A549 treated with CORT108297 at 1 μM for 4 hours (cell line): ENCODE measurements at places on chromosomes 11 and 22. TPM values are rescaled to one million over a fixed set of nuclear protein-coding genes. Genes with fewer than 3 reads are reported as not detected.

CARD18 gene
- total RNA-seq, result not detected in 5 replicates

OR2AG2 gene
- total RNA-seq, result 0.05 TPM in 2 of 5 replicates, not detected in the others

GNG3 gene
- not detected in 5 replicates for total RNA-seq

TMEM109 gene
- 98.8 to 134 TPM (median 126 TPM) in 5 replicates for total RNA-seq

FAM118B gene
- 14.8 to 17.4 TPM (median 15.3 TPM) in 5 replicates for total RNA-seq

CD6 gene
- 0.07 to 0.20 TPM (median 0.15 TPM) in 5 replicates for total RNA-seq

MUC6 gene
- total RNA-seq, result 0.01 to 0.02 TPM (median 0.01 TPM) in 3 of 5 replicates, not detected in the others

CNTF gene
- 1.0 to 1.5 TPM (median 1.2 TPM) in 5 replicates for total RNA-seq

CALCA gene
- 0.14 TPM in 1 of 5 replicates, not detected in the others for total RNA-seq

ELFN2 gene
- 5.8 to 10.1 TPM (median 9.8 TPM) in 5 replicates for total RNA-seq

FAM83F gene
- total RNA-seq, result under 0.01 TPM in 1 of 5 replicates, not detected in the others

FOLH1 gene
- not detected in 5 replicates for total RNA-seq

FAM111B gene
- total RNA-seq, result 7.1 to 8.6 TPM (median 7.3 TPM) in 5 replicates

CLTCL1 gene
- total RNA-seq, result 4.6 to 6.1 TPM (median 5.6 TPM) in 5 replicates

ZNF215 gene
- 0.85 to 1.3 TPM (median 1.1 TPM) in 5 replicates for total RNA-seq

APOBEC3F gene
- 1.6 to 2.8 TPM (median 2.6 TPM) in 5 replicates for total RNA-seq

SPON1 gene
- 0.08 TPM in 1 of 5 replicates, not detected in the others for total RNA-seq

BTG4 gene
- total RNA-seq, result 0.08 to 0.18 TPM (median 0.12 TPM) in 3 of 5 replicates, not detected in the others

CFAP300 gene
- 4.9 to 6.9 TPM (median 6.1 TPM) in 5 replicates for total RNA-seq

GGTLC3 gene
- not detected in 5 replicates for total RNA-seq

P4HA3 gene
- 32.7 to 58.9 TPM (median 45.2 TPM) in 5 replicates for total RNA-seq

IGF2 gene
- total RNA-seq, result 1.5 to 2.9 TPM (median 2.8 TPM) in 5 replicates

NDUFV1 gene
- 134 to 158 TPM (median 153 TPM) in 5 replicates for total RNA-seq

MS4A7 gene
- total RNA-seq, result not detected in 5 replicates

GAL gene
- 10.1 to 25.6 TPM (median 18.0 TPM) in 5 replicates for total RNA-seq

KCNA4 gene
- total RNA-seq, result not detected in 5 replicates

DCHS1 gene
- 0.06 to 0.13 TPM (median 0.11 TPM) in 5 replicates for total RNA-seq

APOBEC3A gene
- not detected in 5 replicates for total RNA-seq

FJX1 gene
- total RNA-seq, result 30.2 to 43.8 TPM (median 40.0 TPM) in 5 replicates

OR5AN1 gene
- total RNA-seq, result not detected in 5 replicates

RFPL1 gene
- not detected in 5 replicates for total RNA-seq

ART1 gene
- not detected in 5 replicates for total RNA-seq

MS4A5 gene
- total RNA-seq, result not detected in 5 replicates

MRGPRG gene
- not detected in 5 replicates for total RNA-seq

NLRP14 gene
- not detected in 5 replicates for total RNA-seq

UNC93B1 gene
- 57.5 to 90.4 TPM (median 87.5 TPM) in 5 replicates for total RNA-seq

MLC1 gene
- total RNA-seq, result 0.03 to 0.13 TPM (median 0.05 TPM) in 5 replicates

MYBPC3 gene
- total RNA-seq, result 0.07 to 0.09 TPM (median 0.07 TPM) in 5 replicates

CSF2RB gene
- not detected in 5 replicates for total RNA-seq

RAB38 gene
- 0.78 to 1.4 TPM (median 1.0 TPM) in 5 replicates for total RNA-seq

PLAAT4 gene
- 1.3 to 2.6 TPM (median 2.0 TPM) in 5 replicates for total RNA-seq

APOA4 gene
- total RNA-seq, result not detected in 5 replicates

MMP8 gene
- total RNA-seq, result not detected in 5 replicates
